Muscle of back (tissue), 13 donors: ENCODE measurements at places on chromosomes 2 and 18. TPM values are rescaled to one million over a fixed set of nuclear protein-coding genes. Genes with fewer than 3 reads are reported as not detected.

- no peak for DNase-seq
These were observed 78.9 kb downstream of the GNAL start for GRCh38 chr18:11767935-11768334.

- DNase-seq, result no peak
These were observed 33.0 kb upstream of the CCDC195 start for GRCh38 chr2:224749136-224749535.

DNA sequence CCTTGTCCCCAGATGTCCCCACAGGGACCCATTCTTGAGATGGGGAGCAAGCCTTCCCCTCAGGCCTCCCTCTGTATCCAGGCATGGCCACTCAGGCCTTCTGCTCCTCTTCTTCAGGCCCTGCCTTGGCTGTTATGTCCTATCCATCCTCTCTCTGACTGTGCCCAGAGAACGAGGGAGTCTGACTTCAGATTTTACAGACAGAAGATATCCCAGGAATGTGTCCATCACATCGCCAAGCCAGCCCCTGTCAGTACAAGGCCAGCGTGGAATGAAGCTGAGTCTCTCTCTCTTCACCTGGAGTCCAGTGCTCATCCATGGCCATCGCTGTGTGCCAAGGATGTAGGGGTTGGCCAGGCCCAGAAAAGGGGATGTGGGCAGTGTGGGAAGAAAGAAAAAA is 57.6 kb downstream of the SDC1 start:
- DNase-seq, result no peak

NEU4 gene
- polyA plus RNA-seq, result 8.5 TPM

GRCh38 chr18:9436206-9436929 is 38.9 kb upstream of the RALBP1 start:
- DNase-seq, result no peak

MERTK gene
- polyA plus RNA-seq, result 4.2 TPM

DQX1 gene
- 0.33 TPM for polyA plus RNA-seq

GRCh38 chr18:48798334-48799245 is 152.2 kb downstream of the SMAD7 start:
- DNase-seq, result no peak

LRRC30 gene
- 2.2 TPM for polyA plus RNA-seq

GRCh38 chr2:159010963-159011362 is 42.5 kb downstream of the TANC1 start:
- DNase-seq, result no peak

DNA sequence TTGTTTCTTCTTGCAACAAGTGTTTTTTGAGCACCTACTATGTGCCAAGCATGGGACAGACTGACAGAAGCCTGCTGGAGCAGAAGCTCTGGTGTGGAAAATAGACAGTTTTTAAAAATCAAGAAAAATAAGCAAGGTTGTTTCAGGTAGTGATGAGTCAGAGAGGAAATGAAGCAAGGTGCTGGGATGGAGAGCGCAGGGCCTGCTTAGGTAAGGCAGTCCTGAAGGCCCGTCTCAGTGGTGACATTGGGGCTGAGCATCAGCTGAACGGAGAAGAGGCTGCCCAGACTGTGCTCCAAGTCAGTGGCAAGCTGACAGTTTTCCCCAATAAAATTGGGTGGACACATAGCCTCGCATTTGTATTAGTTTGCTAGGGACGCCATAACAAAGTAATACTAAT is 263.6 kb downstream of the SS18 start:
- DNase-seq, result no peak

- no peak for DNase-seq
These were observed 31.3 kb downstream of the DGKD start for GRCh38 chr2:233385489-233386044.

DNA sequence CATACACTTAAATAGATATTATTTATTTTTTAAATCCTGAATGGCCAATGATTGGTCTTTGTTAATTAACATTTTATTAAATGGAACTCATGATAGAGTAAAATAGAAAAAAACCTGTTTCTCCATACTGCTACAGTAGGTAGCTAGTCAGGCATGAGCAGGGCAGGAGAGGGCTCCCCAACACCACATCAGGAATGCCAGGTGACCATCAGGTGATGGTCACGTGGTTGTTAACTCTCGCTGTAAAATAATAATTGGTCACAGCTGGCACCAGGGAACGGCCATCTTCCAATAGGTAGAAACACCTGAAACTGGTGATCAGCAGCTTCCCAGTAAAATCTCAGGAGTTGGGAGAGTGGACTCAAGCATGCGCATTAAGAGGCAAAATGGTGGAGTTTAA is 172.2 kb downstream of the MEIS1 start:
- no peak for DNase-seq

MAPRE3 gene
- polyA plus RNA-seq, result 28.5 TPM

DNA sequence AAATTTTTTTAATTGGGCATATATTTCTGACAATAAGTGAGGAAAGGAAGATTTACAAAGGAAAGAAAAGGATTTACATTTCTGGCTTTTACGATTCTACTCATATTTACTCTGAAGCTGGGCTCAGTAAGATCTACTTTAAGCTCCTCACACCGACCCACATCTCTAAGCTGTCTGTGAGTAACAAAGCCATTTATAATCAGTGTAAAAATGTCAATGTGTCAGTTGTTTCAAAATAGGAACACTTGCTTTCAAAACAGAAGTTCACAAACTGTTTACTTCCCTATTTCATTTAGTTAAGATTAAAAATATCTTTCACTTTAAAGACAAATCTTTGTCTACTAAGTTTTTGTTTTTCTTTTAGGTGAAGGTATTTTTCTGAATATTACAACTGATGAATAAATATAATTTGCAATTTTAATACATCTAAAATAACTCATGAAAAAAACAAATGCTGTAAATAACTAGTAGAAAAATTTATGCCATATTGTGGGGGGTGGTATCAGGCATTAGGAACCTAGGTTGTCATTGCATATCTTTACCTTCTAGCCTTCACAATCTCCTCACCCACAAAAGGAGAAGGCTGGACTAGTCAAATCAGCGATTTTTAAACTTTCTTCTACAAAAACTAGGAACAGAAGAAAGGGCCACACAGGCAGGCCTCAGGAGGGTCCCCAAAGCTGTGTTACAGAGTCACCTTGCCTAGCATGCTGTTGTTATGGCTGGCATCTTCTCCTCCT is 64.5 kb downstream of the TMEM131 start:
- DNase-seq, result no peak

DNA sequence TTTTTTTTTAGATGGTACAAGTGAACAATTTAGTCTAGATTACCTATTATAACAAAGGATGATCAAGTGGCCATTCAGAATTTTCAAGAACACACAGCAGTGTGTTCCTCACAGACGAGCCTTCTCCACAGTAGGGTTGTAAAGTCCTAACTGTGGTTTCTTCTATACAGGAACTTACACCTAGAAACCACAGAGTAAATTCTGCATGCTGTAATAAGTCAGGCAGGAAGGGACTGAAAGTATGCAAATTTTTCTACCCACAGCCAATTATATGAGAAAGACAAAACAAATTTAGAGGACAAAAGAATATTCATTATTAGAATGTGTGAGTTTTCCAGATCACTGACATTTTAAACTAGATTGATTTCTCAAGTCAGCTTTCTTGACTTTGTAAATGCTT is 99.5 kb downstream of the RBMS1 start:
- no peak for DNase-seq

CTAGE1 gene
- polyA plus RNA-seq, result not detected

UPP2 gene
- polyA plus RNA-seq, result not detected

DNA sequence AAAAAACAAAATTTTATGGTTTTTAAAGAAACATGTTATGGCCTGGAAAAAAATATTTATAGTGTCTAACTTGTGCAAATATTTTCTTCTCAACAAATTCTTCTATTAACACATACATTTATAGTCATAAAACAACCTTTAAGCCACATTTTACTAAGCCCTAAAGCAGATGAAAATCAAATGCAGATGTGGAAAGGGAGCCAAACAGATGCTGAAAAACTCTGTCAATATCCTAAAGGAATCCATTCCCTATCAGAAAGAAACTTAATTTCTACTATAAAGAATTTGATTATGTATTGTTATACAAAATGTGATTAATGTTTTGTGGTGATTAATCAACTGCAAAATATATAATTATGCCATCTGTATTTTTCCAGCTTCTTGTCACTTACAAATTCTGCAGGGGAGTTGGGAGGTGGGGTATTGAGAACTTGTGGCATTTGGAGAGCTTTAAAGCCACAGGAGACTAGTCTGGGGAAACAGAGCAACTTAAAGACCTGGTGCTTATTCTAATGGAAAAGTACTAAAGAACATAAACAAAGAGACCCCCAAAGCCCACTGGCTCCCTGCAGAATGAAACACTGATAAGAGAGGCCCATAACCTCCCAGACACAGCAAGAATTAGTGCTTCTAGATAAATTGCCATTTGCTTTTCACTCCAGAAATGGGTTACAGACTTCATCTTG is 1721.0 kb upstream of the PIK3C3 start:
- DNase-seq, result peak; percentile 36

- DNase-seq, result no peak
These were observed 721.0 kb upstream of the PKDCC start for GRCh38 chr2:41326851-41327250.

DNA sequence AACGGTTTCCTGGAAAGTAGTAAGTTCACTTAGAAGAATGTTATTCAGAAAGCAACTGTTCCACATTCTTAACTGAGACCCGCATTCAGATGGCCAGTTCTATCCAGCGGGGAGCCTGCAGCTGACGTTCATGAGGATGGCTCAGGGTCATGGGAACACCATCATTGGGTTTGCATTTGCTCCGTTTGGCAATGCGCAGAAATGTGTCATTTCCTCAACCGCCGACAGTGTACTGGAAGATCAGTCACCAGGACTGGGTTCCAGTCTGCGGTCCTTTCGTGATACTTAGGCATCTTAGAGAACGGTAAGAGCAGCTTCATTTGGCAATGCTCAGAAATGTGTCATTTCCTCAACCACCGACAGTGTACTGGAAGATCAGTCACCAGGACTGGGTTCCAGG is 104.0 kb downstream of the DNER start:
- DNase-seq, result no peak

GRCh38 chr2:174602745-174603144 is 5.1 kb upstream of the WIPF1 start:
- peak; percentile 58 for DNase-seq

DNA sequence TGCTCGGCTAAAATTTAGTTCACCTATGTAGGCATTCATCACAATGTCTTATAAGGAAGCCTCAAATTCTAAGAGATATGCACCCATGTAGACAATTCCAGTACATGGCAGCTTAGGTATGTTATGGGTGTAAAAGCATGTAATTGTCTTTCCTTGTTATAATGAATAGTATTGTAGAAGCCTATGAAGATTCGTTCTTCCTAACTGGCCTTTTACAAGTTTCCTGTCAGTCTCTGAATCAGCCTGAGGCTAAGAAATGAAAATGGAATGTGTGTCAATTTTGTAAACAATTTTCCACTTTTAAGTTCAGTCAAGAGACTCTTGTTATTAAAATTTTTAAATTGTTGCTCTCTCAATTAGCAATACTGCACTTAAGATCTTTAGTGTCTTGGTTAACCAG is 189.9 kb upstream of the GALNT5 start:
- no peak for DNase-seq

PPP1R1C gene
- 0.75 TPM for polyA plus RNA-seq

STARD6 gene
- polyA plus RNA-seq, result not detected

DNA sequence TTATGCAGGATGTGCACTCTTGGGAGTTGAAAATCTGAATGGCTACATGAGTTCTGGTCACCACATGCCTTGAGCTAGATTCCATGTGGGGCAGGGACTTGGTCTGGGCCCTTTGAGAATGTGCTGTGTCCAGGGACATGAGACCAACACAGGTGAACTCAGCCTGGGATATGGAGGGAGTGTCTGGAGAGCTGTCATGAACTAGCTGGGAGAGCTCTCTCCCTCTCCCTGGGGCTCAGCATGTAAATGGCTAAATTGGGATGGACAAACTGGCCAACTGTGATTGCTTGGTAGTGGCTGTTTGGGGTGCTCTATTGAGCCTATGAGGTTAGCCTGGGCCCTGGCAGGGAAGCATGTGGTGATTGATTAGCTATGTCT is 105.1 kb upstream of the HS6ST1 start:
- DNase-seq, result no peak

GRCh38 chr2:231050018-231050901 is 6.4 kb upstream of the PSMD1 start:
- DNase-seq, result no peak

DNA sequence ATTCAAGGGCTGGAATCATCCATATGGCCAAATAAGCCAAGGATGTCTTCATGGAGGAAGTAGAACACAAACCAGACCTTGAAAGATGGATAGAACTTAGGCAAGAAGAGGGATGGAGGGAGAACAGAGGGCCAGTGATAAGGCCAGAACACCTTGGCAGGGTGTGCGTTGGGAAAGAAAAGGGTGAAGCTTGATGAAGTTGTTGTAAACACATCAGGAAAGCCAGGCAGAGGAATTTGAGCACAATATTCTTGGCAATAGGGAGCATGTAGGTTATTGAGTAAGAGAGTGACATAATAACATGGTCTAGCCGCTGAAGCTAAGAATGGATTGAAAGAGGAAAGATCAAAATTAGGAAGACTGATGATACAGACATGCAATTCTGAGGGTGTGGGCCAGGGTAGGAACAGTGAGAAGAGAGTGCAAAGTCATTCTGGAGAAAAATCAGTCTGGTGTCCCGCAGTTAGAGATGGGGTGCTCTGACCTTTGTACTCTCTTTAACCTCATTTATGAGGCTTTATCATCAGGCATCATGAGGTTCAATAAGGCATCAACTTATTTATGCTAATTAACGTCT is 41.0 kb downstream of the SLC14A2 start:
- no peak for DNase-seq

CFC1 gene
- not detected for polyA plus RNA-seq

GRCh38 chr2:28952836-28953211 is 28.3 kb upstream of the TOGARAM2 start:
- DNase-seq, result no peak

- peak; percentile 32 for DNase-seq
These were observed 97.4 kb upstream of the NABP1 start for GRCh38 chr2:191580581-191580980.

DNA sequence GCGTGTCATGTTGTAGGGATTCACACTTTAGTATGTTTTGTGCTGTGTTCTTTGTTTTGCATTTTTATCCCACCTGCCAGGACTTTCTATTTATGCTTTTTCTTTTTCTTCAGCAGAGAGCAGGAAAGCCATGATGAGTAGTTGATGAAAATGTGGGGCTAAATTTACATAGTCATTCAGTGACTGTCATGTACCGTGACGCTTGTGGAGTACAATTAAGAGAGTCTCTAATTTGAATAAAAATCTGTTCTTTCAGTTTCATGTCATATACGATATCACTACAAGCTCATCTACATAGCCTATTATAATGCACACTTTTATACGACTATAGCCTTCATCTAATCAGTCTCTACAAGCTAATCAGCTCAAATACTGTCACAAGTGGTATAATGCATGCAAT is 112.7 kb upstream of the SPATS2L start:
- DNase-seq, result no peak

- no peak for DNase-seq
These were observed 952 bp upstream of the UGT1A6 start for GRCh38 chr2:233691443-233692433.

PIK3C3 gene
- 32.7 TPM for polyA plus RNA-seq

FAP gene
- polyA plus RNA-seq, result 71.6 TPM

DNA sequence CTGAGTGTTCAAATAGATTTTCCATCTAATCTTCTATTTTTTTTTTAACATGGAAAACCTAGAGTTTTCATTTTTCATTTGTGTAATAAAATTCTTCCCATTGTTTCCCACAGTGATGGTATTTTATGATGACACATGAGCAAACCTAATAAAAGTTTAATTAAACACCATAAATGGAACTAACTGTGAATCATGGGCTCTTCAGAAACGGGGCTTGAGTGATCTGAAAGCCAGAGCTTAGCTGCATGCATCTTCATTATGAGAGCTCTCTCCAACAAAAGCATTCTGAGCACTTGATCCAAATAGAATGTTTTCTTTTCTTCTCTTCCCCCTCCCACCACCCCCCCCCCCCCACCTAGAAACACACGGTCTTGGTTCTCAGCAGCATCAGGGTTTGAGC is 82.1 kb upstream of the REV1 start:
- no peak for DNase-seq

ADAM23 gene
- 8.5 TPM for polyA plus RNA-seq
